DMS153 (cell line): ENCODE measurements at places on chromosomes 3 and 15.

DNA sequence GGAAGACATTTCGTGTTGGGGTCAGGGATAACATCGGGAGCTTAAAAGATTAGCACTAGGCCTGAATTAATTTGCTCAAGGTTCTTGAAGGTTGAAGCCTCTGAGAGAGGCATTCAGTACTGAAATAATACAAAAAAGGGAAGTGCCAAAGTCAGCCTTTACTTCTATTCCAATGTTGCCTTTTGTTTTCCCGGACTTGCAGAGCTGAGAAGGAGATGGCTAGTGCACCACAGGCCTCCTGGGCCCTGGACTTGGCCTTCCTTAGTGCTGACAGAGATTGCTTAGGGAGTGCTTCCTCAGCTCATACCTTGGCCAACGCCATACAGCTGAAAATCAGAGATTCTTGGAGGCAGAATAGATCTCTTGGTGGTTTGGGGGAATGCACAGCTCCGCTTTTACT, 333.6 kb upstream of the TBL1XR1 start:
- DNase-seq, result no peak

- DNase-seq, result no peak
These were observed 76.2 kb upstream of the HERC1 start for GRCh38 chr15:63909819-63910437.

DNA sequence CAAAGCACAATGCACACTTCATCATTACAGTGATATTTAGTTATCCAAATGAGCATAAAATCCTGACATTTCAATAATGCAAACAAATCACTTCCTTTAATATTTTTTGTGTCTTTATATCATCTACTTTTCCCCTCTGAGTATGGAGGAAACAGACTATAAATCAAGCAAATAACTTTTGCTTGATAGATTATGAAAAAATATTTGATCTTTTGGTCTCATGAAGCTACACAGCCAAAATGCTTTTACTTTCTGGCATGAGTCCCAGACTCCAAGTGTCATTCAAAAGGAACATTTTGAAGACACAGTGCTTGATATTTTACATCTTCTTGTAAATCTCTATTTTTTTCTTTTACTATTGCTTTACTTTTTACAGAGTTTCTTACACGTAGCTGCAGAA, 215.3 kb upstream of the ROBO1 start:
- DNase-seq, result no peak

DNA sequence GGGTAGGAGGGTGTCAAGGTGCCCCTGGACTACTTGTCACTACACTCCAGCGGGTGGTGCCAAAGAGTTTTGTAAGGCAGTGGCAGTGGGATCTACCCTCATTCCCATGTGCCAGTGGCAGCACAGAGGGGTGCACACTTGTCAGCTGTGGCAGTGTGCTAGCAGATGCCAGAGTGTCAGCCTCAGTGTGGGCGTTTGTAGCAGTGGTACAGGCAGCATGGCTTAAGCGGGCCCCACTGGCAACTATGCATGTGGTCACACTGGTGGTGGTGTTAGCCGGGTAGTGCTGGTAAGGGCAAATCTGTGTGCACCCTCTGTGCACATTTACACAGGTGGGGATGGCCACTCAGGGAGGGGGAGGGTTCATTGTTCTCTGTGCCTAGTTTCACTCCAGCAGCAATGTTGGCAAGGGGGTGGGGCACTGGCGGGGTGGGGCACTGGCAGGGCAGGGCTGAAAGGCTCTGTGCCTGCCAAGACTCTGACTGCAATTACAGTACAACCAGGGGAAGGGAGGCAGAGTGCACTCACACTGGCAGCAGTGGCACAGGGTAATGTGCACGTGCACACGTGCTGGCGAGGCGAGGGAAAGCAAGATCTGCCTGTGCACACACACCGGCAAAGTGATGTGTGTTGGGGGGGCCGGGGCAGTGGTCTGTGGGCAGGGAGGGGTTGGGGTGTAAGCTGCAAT, 31.8 kb downstream of the MYO9A start:
- DNase-seq, result no peak

- DNase-seq, result no peak
These were observed 212.5 kb upstream of the UBE2E1 start for GRCh38 chr3:23592961-23593931.
